ENCODE measurements at places on chromosomes 4 and X.

DNA sequence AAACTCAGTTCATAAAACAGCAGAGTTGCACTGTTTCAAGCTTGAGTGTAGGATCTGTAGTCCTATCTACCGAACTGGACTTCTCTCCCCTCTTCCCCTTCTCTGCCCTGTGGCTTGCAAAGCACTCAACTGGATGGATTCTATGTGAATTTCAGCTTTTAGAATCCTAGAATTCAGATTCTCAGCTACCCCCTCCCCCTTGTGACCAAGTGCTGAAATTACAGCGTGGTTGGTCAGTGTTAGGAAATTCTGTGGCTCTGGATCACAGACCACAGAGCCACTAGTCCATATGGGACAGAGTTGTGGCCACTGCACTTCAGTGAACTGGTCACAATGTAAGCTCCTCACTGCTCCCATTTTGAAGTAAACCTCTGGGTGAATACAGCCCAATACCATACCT lies 64.6 kb upstream of the TRPC5 start:
- DNase-seq: no peak

DNA sequence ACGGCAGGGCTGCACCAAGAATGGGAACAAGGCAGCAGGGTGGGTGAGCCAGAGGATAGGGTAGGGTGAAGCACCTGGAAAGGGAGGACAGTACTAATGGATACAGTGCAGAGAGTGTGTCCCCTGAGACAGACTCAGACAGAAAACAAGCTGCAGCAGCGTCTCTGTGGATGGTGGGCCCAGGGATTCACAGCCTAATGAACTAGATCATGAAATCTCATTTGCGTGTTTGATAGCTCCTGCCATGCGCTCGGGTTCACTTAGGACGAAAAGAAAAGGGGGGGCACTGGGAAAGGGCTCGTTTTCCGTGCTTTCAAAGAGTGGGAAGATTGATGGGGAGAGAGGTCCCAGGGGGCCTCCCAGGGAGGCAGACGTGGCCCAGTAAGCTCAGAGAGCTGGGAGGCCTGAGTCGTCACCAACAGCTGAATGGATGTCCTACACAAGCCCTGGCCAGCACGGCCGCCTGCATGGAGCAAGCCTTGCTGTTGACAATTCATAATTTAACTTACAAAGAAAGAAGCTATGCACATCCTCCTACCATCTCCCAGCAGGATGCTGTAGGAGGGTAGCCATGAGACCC lies 446.9 kb downstream of the BCOR start:
- no peak for DNase-seq

DNA sequence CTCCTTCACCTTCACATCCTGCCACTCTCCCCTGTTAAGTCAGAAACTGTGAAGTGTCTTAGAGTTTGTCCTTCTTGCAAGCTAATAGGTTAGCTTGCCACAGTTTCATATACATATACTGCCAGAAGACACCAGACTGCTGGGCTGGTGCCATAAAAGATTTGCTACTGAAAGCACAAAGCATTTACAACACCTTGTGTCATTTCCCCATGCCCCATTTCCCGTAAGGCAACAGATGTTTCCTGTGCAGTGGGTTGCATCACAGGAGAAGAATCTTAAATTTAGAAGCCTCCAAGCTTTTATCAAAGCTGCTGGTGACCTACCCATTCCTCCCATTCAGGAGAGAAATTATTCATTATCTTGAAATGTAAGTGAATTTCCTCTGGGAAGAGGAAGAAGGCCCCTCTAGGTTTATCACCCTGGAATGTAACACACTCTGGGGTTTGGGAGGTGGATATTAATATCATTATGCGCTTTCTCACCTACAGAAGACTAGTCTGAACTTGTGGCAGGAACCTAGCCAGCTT lies 34.5 kb upstream of the RAB33B start:
- DNase-seq: peak; percentile 56

DNA sequence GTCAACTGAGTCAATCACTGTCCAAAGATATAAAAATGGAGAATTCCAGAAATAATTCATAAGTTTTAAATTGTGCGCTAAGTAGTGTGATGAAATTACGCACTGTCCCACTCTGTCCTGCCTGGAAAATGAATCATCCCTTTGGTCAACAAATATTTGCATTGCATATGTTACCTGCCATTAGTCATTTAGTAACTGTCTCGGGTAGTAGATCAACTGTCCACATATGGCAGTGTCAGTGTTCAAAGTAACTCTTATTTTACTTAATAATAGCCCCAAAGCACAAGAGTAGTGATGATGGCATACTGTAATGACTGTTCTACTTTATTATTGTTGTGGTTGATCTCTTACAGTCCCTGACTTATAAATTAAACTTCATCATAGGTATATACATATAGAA lies 3.4 kb downstream of the YTHDC1 start:
- DNase-seq: no peak

GRCh38 chrX:97564496-97564895 lies 680.8 kb downstream of the RPA4 start:
- DNase-seq: peak; percentile 34

GRCh38 chr4:97215409-97215941 lies 927.8 kb downstream of the STPG2 start:
- no peak for DNase-seq

GRCh38 chrX:104641176-104641575 lies 75.2 kb downstream of the IL1RAPL2 start:
- no peak for DNase-seq

DNA sequence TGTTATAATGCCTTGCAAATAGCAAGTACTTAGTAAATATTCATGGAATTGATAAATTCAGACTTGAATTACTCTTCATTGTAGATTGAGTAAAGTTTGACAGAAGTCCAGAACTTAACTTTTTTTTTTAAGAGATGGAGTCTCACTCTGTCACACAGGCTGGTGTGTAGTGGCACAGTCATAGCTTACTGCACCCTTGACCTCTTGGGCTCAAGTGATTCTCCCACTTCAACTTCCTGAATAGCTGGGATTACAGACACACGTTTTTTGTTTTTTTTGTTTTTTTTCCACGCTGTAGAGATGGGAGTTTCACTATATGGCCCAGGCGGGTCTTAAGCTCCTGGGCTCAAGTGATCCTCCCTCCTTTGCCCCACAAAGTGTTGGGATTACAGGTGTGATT lies 32.1 kb downstream of the UBE2K start:
- no peak for DNase-seq

GRCh38 chr4:111689214-111689613 lies 456.0 kb upstream of the FAM241A start:
- DNase-seq: no peak

DNA sequence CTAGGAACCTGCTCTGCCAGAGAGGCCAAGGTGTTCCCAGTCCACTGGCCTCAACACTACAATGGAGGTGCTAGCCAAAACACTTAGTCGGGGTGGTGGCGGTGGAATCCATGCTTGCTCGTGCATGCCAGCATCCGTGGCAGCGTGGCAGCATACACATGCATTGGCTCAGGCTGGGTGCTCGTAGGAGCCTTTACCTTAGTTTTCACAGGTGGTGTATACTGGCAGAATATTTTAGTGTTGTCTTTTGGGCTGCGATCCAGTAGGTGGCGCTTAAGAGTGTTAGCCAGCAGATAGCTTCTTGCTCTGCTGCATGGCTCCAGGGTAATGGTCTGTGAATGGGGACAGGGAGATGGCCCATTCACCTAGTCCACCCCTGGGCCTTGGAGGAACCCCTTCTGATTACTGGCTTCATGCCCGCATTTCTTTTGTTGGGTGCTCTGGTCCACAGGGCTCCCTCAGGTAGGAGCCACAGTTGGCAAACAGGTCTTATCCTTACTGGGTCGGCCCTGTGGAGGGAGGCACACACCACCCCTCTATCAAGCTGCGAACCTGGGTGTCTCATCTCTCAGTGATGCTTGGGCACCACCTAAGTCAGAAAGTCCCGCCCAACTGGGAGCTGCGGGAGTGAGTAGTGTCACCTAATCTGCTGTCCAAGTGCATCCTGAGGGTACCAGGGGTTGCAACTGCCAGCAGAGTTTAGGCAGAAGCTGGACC lies 40.0 kb downstream of the RIPPLY1 start:
- DNase-seq: no peak

- no peak for DNase-seq
These were observed 23.2 kb upstream of the AASDH start for GRCh38 chr4:56410247-56411062.

GRCh38 chrX:49947781-49948180 lies 25.4 kb downstream of the CLCN5 start:
- peak; percentile 44 for DNase-seq

- no peak for DNase-seq
These were observed 10.5 kb downstream of the ANTXR2 start for GRCh38 chr4:80062527-80062926.

DNA sequence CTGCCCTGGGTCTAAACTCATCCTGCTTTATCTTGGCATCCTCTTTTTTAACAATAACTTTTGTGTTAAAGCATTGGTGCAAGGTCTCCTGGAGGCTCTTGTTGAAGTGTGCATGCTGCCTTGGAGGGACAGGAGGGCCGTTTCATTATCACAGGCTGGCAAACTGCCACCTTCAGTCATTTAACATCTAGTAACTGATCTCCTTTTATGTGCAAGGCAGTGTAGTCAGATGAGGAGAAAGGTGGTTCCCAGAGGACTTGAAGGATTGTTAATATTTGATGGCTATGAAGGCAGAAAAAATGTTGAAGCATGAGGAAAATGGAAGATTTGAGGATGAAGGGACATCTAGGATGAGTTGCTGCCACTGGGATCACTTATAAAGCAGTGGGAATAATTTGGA lies 439.4 kb downstream of the RAPGEF2 start:
- DNase-seq: no peak

DNA sequence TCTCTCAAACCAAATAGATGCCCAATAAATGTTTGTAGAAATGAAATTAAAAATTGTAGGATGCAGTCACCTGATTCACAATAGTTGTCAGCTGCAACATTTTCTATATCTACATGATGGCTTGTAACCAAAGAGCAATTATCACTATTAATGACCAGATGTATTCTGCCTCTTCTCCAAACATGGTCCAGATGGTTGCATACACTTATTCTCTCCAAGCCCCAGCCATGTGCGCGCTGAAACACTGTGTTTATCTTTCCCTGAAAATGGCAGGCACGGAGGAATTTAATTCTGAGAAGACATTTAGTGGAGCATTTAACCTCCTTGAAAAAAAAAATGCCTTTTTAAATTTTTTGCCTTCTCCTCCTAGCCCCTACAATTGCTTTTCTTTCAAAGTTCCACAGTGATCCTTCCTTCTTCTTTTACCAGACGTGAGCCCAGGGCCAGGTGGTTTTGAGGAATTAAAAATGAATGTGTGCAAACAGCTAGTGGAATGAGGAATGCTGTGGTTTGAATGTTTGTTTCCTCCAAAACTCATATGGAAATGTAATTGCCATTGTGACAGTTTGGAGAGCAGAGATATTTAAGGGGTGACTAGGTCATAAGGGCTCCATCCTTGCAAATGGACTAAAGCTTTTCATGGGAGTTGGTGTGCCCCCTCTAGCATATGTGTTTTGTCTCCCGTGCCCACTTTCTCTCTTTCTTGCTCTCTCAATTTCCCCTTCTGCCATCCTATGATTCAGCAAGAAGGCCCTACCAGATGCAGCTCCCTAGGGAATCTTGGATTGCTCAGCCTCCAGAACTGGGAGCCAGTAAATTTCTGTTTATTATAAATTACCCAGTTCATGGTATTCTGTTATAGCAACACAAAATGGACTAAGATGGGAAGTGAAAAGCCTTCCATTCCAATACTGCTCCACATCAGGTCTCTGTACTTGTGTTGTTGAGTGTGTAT lies 136.0 kb downstream of the GABRB1 start:
- no peak for DNase-seq

DNA sequence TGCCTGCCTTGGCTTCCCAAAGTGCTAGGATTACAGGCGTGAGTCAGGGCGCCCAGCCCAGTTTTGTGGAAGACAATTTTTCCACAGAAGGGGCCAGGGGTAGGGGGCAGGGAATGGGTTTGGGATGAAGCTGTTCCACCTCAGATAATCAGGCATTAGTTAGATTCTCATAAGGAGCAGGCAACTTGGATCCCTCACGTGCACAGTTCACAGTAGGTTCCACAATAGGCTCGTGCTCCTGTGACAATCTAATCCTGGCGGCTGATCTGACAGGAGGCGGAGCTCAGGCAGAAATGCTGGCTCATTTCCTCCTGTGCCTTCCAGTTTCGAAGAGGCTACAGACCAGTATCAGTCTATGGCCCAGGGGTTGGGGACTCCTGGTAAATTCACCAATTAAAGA lies 491.6 kb upstream of the AADAT start:
- DNase-seq: no peak

GRCh38 chrX:6226596-6227452 lies 1.8 kb downstream of the NLGN4X start:
- DNase-seq: no peak

- DNase-seq: peak; percentile 54
These were observed 290.8 kb upstream of the GIMD1 start for GRCh38 chr4:106659371-106659770.

- DNase-seq: no peak
These were observed 849.3 kb upstream of the PCDH10 start for GRCh38 chr4:132299841-132300240.

- peak; percentile 77 for DNase-seq
These were observed 1.2 kb downstream of the TMSB4X start for GRCh38 chrX:12975991-12976558.

GRCh38 chr4:154961263-154961662 lies 180.2 kb downstream of the RBM46 start:
- no peak for DNase-seq

DNA sequence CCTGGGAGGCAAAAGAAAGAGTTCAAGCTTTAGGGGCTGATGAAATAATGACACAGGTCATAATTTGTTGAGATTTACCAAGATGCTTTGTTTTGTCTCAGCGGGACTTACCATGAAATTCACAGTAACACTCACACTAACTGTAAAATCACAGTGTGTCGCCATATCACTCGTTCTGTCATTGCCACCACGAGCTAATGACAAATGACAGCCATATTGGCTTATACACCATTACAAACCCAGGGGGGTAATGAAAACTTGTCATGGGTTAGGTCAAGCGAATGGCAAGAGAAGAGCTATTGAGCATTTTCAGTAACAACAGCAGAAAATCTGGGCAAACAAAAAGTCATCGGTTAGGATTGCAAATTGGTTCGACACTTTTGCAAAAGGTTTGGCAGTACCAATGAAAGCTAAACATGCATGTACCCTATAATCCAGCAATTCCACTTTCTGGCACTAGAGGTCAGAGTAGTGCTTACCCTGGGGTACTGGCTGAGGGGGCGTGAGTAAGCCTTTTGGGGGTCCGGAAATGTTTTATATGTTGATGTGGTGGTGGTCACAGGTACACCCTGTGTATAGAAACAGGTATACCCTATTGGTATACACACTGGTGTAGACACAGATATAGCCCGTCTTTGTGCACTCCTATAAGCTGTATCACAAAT lies 83.9 kb upstream of the RAI2 start:
- DNase-seq: no peak

GRCh38 chr4:121138039-121138825 lies 25.9 kb downstream of the TNIP3 start:
- no peak for DNase-seq
